IPS DF 6.9 (cell line): ENCODE measurements at places on chromosomes 11 and 22.

- DNase-seq, result no peak
These were observed 6.4 kb upstream of the HTATIP2 start for GRCh38 chr11:20357150-20357549.

DNA sequence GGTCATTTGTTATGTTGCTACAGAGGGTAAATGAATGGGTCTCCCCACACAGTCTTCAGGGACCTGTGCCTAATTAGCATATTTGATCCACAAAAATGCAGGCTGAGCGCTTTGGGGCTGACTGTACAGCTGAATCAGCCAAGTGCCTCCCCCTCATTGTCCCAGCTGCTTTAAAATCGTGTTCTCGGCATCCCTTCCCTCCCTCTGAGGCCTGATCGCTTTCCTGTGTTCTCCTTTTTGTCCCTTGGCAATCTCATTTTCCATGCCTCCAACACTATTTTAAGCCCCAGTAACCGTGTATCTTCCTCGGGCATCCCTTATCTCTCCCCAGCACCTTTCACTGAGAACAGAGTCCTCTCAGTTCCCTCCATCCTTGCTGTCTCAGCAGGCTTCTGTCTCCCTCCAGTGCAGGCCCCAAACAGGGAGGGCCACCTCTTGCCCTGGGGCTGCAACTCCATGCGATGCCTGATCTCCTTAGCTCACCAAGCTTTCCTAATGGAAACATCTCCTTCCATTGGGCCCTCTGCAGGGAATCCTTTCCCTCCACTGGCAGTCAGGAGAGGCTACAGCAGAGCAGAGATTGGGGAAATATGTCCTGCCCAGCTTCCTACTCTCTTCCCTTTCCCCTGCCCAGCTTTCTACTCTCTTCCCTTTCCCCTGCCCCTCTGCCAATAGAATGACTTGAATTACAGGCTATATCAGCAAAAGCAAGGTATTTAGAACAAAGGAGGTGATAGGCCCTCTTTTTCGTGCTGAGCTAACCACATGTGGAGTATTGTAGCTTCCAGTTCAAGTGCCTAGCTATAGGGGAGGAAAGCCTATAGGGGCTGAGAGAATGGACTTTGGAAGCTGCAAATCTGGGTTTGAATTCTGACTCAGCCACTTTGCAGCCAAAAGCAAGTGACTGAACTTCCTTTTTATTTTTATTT lies 13.8 kb downstream of the UQCR10 start:
- no peak for DNase-seq

GRCh38 chr11:106275151-106275550 lies 197.7 kb downstream of the AASDHPPT start:
- DNase-seq, result no peak

DNA sequence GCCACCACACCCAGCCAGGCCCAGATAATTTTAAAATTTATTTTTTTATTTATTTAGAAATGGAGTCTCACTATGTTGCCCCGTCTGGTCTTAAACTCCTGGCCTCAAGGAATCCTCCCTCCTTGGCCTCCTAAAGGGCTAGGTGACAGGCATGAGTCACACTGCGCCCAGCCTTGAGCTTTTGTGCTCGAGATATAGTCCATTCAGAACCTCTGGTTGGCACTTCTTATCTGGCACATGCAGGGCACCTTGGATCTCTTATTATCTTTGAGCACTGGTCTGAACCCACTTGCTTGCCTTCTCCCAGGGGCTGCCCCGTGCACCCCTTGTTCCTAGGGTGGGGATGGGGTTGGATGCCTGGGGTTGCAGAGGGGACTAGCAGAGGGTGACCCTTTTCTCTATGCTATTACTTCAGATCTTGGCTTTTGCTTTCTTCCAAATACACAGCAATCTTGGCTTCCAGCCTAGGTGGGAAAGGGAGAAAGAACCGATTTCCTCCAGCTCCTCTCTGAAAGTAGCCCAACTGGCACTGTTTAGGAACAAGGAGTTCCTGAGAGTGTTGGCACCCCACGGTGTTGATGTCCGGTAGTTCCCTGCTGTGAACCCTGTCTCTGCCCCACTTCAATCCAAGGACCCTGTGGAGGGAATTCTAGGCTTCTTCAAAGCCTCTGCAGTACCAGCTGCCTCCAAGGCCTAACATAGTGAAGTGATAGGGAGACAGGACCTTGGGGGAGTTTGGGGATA lies 1.3 kb upstream of the SLC3A2 start:
- no peak for DNase-seq

DNA sequence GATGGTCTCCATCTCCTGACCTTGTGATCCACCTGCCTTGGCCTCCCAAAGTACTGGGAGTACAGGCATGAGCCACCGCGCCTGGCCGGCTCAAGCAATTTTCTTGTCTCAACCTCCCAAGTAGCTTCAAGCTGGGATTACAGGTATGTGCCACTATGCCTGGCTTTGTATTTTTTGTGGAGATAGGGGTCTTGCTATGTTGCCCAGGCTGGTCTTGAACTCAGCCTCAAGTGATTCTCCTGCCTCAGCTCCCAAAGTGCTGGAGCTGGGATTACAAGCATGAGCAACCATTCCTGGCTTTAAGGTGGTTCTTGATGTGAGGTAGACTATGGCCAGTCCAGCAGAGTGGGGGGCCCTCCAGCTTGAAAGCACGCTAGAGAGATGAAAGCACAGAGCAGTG lies 7.6 kb downstream of the POLR2F start:
- no peak for DNase-seq

DNA sequence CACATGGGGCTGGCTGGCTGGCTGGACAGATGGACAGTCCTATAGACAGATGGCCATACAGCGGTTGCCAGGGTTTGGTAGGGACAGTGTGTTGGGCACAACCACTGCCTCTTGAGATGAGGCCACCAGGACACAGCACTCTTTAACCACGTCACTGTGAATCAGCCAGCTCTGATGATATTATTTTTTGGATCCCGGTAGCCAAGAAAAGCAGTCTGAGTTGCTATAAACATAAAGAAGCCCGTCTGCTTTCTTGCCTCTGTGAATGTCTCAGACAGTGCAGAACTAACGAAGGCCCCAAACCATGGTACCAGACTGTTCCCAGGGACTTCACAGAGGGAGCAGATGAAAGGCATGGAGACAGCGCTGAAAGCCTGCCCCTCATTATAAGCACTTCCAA lies 115.9 kb upstream of the CSNK2A3 start:
- DNase-seq, result no peak

GRCh38 chr11:119907878-119908572 lies 179.0 kb upstream of the NECTIN1 start:
- no peak for DNase-seq

- DNase-seq, result no peak
These were observed 49.6 kb upstream of the NECTIN1 start for GRCh38 chr11:119778391-119779194.

DNA sequence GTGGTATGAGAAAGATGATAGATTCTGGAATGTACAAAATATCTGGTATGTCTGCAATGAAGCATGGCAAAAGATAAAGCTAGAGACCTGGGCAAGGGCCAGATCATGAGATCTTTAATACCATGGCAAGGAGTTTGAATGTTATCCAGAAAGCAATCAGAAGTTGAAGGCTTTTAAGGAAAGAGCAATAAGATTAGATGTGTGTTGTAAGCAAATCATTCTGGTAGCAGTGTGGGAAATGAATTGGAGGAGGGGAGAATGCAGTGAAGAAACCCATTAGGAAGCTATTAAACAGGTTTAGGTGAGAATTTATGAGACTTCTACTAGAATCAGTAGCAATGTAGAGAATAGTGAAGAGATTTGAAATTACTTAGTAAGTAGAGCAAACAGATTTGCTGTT lies 32.2 kb upstream of the SYT9 start:
- no peak for DNase-seq

GRCh38 chr22:24331468-24332440 lies 61.1 kb downstream of the SPECC1L start:
- DNase-seq, result no peak

DNA sequence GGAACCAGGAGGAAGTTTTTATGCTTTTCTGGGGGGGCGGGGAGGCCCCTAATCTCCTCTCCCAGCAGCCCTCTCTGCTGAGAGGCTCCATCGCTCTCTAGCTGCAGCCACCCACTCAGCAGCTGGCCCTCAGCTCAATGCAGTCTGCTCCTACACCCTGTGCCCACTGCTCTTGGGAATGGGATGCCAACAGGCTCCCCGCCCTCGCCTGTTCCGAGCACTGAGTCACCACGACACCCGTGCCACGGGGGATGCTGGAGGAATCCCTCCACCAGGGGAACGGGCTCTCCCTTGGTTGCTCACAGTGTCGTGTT lies 23.5 kb upstream of the SUSD2 start:
- DNase-seq, result no peak

GRCh38 chr22:20799449-20799848 lies 25.5 kb downstream of the SERPIND1 start:
- no peak for DNase-seq

- DNase-seq, result no peak
These were observed 9.6 kb downstream of the TMEM258 start for GRCh38 chr11:61782841-61783240.

GRCh38 chr11:73366265-73366610 lies 10.0 kb upstream of the RELT start:
- DNase-seq, result no peak

DNA sequence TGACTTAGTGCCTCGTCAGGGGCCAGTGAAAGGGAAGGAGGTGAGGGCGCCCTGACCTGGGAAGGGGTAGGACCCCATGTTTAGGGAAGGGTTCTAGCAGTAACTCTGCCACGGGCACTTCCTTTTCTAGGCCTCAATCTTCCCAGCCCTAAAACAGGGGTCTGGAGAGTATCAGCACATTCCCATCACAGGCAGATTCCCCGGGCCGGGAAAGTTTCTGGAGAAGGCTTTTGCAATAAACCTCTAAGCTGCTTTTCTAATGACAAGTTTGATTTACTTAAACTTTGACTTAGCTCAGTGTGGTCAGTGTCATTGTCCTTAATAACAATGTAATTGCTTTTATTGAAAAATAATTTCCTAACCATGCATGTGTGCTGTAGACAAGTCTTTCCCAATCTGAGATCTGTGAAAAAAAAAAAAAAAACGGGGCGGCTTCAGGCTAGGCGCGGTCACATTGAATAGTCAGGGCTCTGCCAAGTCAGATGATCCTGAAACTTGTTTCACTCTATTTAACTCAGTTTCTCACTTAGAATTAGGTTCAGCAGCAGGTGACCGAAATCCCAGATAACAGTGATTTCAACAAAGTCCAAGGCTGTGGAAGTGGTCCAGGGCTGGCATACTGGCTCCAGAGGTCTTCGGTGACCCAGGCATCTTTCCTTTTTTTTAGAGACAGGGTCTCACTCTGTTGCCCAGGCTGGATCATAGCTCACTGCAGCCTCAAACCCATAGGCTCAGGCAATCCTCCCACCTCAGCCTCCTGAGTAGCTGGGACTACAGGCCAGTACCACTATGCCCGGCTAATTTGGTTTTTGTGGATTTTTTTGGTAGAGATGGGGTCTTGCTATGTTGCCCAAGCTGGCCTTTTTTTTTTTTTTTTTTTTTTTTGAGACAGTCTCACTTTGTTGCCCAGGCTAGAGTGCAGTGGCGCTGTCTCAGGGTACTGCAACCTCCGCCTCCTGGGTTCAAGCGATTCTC lies 19.5 kb upstream of the TAB1 start:
- no peak for DNase-seq

GRCh38 chr11:15909937-15910598 lies 446.3 kb downstream of the SOX6 start:
- DNase-seq, result no peak

GRCh38 chr11:5232176-5232575 lies 2.1 kb downstream of the HBD start:
- no peak for DNase-seq

DNA sequence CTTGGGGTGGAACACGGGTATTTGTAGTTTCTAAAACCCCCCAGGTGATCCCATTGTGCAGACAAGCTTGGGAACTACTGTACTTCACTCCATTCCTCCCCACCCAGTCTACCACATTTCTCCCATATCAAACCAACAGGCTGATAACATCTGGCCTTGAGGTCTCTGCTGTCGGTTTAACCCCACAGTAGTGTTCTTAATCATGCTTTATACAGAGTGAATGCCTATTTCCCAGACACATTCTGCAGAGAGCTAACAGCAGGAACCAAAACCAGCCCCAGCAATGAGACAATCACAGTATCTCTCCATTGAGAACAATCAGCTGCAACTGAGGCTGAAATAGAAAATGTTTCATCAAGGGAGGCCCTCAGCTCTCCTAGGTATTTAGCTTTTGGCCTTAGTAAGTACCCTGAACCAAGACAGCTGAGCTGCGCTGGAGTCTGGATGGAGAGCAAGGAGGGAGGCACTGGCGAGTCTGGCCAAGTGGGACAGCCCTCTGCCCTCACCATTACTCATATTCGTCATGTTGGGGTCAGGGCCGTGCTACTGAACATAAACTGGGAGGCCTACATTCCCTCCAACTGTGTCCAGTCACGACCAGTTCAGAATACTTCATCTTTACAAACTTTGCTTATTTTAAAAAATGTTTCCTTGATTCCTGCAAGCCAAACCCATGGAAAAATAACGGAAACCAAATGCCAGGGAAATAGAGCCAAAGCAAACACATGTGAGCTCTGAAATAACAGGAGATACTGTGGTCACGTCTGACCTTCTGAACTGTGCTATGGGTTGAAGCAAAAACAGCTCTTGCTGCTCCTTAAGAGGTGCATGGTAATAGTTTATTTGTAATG lies 81.0 kb downstream of the CCDC34 start:
- no peak for DNase-seq

DNA sequence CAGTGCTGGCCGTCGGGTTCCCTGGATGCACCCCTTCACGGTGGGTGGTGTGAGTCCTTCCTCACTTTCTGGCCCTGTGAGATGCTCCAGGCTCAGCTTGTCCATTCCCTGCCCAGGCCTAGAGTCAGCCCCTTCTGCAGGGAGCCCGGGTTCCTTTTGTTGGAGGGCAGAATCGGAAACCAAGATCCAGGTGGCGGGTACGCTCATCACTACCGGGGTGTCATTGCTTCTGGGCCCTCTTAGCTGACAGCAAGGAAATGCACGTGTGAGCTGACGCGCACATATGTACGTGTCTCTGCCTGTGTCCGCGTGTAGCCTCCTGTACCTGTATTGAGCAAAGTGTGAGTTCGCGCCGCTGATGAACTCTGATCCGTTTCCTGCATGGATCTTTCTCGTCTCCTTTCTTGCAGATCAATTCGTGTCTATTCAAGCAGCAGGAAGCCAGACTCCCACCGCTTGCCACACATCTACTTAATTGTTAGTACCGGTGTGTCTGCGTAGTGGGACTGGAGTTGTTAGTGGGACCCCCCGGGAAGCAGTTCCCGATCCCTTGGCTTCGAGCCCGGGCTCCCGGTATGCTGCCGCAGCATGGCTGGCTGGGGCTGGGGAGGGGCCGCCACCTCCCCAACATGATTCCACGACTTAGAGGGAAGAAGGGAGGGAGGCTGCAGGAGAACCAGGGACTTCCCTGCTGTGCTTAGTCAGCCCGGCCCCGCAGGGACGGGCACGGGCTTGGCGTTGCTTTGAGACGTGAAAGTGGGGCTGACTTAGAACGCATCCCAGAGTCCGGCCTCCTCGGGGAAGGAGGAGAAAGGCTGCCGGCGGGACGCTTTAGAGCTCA lies 35.9 kb upstream of the GRAMD4 start:
- no peak for DNase-seq
